ENCODE measurements at places on chromosomes 7 and 10. TPM values are rescaled to one million over a fixed set of nuclear protein-coding genes. Genes with fewer than 3 reads are reported as not detected.

The SEMA3C gene
- total RNA-seq = 111 TPM

The SFMBT2 gene
- not detected for total RNA-seq

The TMEM60 gene
- total RNA-seq = 20.1 TPM

The KLF14 gene
- total RNA-seq = not detected

The GIMAP1 gene
- total RNA-seq = not detected

The CFAP43 gene
- total RNA-seq = 0.23 TPM

The GIMAP8 gene
- total RNA-seq = 0.19 TPM

The SNCG gene
- 1.3 TPM for total RNA-seq

The KLF6 gene
- total RNA-seq = 40.5 TPM

The TOMM7 gene
- 145 TPM for total RNA-seq

The ELN gene
- total RNA-seq = not detected

The FEZF1 gene
- total RNA-seq = not detected

The DPY19L1 gene
- 14.8 TPM for total RNA-seq

The CTAGE4 gene
- 0.46 TPM for total RNA-seq

The ARHGAP22 gene
- 9.0 TPM for total RNA-seq

The EN2 gene
- not detected for total RNA-seq

The CLIP2 gene
- 18.0 TPM for total RNA-seq

The ADRA2A gene
- total RNA-seq = not detected

The GPRIN2 gene
- 0.11 TPM for total RNA-seq

The RNF133 gene
- total RNA-seq = not detected

The DNAJC30 gene
- 3.9 TPM for total RNA-seq

The ZP3 gene
- total RNA-seq = 17.1 TPM

The CLRN3 gene
- total RNA-seq = not detected

The C10orf67 gene
- 0.34 TPM for total RNA-seq

The LIPM gene
- not detected for total RNA-seq

The GIMAP4 gene
- not detected for total RNA-seq

The TFEC gene
- not detected for total RNA-seq
